ENCODE measurements at places on chromosomes 3 and 15.

DNA sequence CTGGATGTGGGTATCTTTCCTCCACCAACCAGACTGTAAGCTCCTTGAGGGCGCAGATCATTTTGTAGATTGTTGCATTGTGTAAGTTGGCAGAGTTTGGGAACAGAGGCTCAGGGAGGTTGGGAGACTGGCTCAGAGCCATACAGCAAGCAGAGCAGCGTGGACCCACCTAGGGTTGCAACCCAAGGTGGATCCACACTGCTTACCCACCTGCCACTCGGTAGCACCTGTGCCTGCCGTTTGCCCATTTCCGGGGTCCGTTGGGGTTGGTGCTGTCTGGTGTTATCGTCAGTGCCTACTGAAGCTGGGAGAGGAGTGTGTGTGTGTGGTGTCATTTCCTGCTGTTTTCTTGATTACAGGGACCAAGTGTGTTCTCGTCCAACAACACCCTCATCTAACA is 19.0 kb downstream of the SMAD6 start:
- DNase-seq: no peak

DNA sequence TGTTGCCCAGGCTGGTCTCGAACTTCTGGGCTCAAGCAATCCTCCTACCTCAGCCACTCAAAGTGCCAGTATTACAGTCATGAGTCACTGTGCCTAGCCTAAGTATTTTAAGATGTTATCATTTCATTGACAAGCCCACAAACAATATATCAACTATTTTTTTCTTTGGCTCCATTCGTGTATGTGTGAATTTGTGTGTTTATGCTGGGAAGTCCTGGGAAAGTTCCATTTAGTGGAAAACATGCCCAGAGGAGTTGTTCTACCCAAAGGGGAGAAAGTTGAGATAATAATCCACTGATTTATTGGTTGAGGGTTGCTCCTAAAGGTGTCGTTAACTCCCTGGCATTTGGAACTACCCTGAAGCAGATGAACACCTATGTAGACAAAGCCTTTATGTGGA is 58.8 kb downstream of the KIF9 start:
- DNase-seq: no peak

DNA sequence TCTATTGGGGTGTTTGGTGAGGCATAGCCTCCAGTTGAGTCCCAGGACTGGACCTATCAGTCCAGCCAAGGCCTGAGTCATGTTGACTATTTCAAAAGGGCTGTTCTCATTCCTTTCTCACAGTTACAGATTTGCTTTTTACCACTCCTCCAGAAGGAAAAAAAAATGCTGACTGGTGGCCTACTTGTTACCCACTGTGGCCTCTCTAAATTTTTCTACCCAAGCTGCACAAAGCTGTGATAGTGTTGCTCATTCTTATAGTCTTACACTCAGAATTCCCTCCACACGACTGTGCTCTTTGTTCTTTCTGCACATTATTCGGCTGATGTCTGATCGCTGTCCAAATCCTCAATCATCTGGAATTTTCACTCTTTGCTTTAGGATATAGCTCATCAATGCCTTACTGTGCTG is 1142.2 kb downstream of the IGSF11 start:
- no peak for DNase-seq

GRCh38 chr3:144173491-144173890 is 201.9 kb downstream of the DIPK2A start:
- no peak for DNase-seq
